Spinal cord (tissue), 10 donors: ENCODE measurements at places on chromosomes 4 and X. TPM values are rescaled to one million over a fixed set of nuclear protein-coding genes. Genes with fewer than 3 reads are reported as not detected.

The GPR82 gene
- 0.14 TPM for polyA plus RNA-seq

The ZNF718 gene
- polyA plus RNA-seq: 17.1 TPM

The SLC16A2 gene
- 57.7 TPM for polyA plus RNA-seq

The SMPX gene
- polyA plus RNA-seq: 0.50 TPM
